Astrocyte (in vitro differentiated cells and primary cell): ENCODE measurements at places on chromosomes 4 and X. TPM values are rescaled to one million over a fixed set of nuclear protein-coding genes. Genes with fewer than 3 reads are reported as not detected.

- no peak for DNase-seq
These were observed 1.1 kb downstream of the RPS6KA6 start for GRCh38 chrX:84186603-84187532.

DNA sequence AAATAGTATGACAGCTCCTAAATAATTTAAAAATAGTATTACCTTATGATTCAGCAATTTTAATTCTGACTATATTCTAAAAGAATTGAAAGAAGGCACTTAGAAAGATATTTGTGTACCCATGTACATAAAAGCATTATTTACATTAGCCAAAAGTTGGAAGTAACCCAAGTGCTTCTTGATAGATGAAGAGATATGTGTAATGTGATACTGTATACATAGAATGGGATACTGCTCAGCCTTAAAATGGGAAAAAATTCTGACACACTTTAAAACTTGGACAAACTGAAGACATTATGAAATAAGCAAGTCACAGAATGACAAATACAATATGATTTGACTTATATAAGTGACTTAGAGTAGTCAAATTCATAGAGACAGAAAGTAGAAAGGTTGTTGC lies 112.2 kb downstream of the IDS start:
- DNase-seq, result no peak

NAA15 gene
- total RNA-seq, result 59.3 and 64.5 TPM in 2 replicates

GRCh38 chrX:31280580-31280979 lies 208.7 kb upstream of the FTHL17 start:
- DNase-seq, result no peak

DNA sequence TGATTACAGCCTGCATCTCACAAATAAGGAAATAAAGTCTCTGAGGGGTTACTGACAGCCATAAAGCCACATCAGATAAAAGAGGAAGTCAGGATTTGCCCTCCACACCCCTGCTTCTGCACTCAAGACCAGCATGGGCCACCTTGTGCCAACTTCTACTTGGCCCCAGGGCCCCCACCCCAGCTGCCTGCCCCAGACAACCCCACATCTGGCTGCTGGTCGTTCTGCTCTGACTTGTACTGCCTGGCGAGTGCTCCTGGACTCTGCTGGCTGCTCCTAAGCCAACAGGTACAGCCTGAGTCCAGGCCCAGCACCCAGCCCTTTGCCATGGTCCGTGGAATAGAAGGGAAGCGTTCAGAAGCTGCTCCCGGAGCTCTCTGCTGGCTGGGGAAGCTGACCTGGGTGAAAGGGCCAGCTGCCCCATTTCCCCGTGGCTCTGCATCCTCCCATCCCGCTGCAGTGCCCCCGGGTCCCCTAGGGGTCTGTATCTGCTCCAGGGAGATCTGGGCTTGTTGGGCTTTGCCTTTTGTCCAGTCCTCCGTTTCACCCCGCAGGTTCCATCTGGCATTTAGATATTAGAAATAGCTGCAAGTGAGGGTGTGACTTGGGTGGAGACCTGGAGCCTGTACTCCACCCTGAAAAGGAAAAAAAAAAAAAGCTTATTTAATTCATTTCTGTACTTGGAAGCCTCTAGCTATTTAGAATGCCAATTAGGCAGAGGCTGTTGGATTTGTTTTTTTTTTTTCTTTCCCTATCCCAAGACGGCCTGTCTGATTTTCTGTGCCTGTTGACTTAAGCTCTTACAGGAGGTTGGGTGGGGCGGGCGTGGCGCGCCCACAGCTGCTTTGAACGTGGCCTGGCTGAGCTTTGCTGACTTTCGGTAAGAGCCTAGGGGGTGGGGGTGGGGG lies 194.7 kb downstream of the PTTG2 start:
- DNase-seq, result no peak

DNA sequence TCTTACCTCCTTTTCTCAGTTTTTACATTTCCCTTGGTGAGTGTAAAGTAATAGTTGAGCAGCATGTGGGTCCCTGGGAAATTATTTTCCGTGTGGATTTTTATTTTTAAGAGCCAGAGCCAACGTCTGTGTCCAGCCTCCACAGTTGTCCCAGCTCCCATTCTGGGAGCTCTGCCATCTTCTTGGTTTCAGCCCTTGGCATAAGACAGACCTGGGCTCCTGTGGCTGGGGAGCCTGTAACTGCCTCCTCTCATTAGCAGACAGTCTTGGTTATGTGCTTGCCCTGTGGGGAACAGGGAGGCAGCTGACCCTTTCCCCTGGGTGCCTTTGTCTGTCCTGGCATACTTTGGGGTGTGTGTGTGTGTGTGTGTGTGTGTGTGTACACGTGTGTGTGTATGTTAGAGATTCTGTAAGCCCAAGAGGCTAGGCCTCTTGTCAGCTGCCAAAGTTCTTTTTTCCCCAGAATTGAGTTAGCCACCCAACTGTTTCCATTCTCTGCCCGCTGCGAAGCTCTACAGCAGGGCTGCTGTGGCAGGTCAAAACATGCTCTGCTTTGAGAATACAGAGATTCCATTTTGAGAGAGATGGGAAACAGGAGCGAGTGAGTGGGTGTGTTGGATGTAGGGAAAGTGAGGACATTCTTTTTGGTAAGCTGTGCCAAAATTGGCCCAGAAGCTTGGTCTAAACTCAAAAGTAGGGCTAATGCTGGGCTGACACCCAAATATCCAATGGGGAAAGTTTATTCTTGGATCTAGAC lies 140.7 kb downstream of the TMEM164 start:
- no peak for DNase-seq

F11 gene
- total RNA-seq, result not detected in 2 replicates

DNA sequence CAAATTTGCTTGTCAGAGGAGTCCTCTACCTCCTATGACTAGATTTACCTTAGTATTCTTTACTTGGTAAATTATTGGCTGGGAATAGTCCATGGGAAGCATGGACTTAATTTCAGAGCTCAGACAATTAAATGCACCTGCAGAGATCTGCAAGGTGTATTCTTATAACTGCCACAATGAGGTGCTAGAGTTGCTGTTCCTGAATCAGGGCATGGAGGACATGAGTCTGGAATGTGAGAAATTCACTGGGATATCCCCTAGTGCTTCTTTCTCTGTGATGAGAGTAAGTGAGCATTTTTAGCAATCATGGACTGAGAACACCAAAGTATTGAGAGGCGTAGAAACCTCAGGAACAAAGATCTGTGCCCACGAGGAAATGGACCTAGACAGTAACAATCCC lies 32.9 kb upstream of the GRID2 start:
- DNase-seq, result no peak

INTU gene
- 21.9 and 25.1 TPM in 2 replicates for total RNA-seq

DNA sequence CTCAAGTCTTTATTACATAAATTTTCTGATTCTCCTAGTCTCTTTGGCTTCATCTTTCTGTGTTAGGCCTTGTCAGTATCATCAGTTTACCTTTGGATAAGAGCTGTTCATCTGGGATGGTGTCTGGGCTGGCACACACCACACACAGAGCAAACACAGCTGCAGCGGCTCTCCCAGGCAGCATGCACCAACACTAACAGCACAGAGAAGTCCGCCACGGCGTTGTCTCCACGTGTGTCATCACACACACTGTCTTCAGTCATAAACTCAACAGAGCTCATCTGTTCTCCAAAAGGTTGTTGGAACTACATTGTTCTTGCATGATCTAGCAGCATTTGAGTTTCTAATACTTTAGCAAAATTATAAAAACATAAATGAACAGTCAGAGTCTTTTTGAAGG lies 851.9 kb upstream of the FRG1 start:
- no peak for DNase-seq

DNA sequence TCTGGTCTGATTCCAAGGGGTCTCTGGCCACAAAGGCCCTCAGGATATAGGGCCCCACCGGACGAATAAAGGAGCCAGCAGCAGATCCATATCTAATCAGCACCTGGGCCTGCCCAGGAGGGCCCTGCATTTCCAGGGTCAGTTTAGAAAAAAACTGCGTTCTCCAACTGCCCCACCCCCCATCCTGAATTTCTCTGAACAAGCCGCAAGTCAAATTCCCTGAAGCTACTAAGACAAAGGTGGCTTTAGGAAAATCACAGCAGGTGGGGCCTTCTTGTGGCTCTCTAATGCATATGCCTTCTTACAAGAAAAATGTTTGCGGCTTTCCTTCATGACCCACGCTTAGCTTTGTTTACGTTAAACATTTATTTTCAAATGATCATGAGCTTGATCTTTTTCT lies 76.6 kb downstream of the MBNL3 start:
- DNase-seq, result no peak

DNA sequence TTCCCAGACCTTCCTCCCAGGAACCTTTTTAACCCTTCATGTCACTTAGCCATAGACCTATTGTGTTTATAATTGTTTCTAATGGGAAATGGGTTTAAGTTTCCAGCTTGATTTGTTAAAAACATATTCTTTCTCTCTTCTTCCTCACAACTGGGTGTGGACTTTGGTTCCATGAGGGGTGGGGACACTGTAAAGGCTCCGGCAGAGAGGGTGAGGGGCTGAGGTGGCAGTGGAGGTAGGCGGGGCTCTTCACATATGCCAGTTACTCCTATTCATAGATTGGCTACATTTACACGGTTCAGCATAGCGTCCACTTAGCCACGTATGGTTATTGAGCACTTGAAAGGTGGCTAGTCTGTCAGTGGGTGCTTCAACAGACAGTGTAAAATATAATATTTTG lies 7.8 kb downstream of the INTS6L start:
- DNase-seq, result no peak

DNA sequence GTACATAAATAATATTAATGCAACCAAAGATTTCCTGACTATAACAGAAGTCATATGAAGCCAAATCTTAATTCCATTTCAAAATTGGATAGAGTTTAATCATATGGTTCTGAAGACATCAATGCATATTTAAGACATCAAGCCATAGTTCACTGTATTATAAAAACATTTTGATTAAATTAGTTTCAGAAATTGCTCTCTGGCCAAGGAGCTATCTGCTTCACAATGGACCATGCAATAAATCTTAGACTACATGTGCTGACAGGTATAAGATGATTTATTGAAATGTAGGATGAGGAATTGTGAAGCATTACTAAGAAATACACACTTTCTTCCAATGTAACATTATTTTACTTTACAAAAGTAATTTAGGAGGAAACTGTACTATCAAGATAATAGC lies 81.6 kb downstream of the MID1 start:
- DNase-seq, result no peak

ZMAT1 gene
- 1.7 and 2.0 TPM in 2 replicates for total RNA-seq

ASB12 gene
- total RNA-seq, result 0.16 TPM in 1 of 2 replicates, not detected in the other

NR3C2 gene
- total RNA-seq, result 2.5 TPM in 2 replicates

DNA sequence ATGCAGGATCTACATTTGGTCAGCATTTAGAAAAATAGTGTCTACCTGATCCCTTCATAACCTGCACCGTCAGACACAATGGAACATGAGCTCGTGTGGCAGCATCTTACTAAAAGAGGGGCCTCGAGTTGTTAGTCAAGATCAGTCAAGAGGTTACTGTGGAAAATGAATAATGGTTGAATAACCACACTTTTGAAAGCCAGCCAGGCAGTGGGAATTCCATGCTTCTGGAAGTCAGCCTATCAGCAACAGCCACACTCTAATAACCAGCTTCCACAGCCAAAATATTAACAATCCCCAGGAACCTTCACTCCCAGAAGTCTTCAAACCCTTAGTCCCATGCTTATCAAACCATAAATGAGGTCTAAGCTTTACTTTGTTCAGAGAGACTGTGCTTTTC lies 234.3 kb downstream of the HS3ST1 start:
- peak; percentile 51 for DNase-seq

HMGN5 gene
- 3.9 and 5.0 TPM in 2 replicates for total RNA-seq

CCNB3 gene
- total RNA-seq, result 0.16 and 0.29 TPM in 2 replicates
